Osteocyte (in vitro differentiated cells): ENCODE measurements at places on chromosomes 1 and 21. TPM values are rescaled to one million over a fixed set of nuclear protein-coding genes. Genes with fewer than 3 reads are reported as not detected.

GRCh38 chr1:69319287-69319686 lies 248.4 kb upstream of the LRRC7 start:
- peaks cover 2% of the 10 kb centered on the region for H3K4me1 ChIP-seq
- DNase-seq, result no peak
- peaks cover 4% of the 10 kb centered on the region for H3K27me3 ChIP-seq
- no peak overlapping the region for H3K27ac ChIP-seq
- H3K4me3 ChIP-seq, result no peak overlapping the region

DNA sequence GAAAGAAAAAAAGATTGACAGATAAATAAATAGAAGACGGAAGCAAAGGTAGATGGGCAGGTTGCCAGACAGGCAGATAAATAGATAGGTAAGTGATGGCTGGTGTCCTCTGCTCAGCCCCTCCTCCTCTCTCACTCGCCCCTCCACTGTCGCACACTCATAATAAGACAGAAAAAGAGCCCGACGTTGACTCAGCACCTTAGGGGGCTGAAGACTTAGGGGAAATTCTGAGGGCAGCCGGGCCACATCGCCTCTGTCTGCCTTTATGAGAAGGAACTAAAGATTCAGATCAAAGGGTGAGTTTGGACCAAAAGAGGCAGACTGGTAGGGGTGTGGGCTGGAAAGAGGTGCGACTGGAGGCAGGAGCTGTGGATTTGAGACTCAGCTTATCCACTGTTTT lies 158.1 kb upstream of the IGSF21 start:
- no peaks in the 10 kb centered on the region for H3K4me1 ChIP-seq
- DNase-seq, result no peak
- H3K4me3 ChIP-seq, result no peak overlapping the region

GRCh38 chr21:45012662-45013259 lies 61.6 kb upstream of the ADARB1 start:
- H3K4me1 ChIP-seq, result peaks cover 59% of the 10 kb centered on the region
- no peak overlapping the region for H3K4me3 ChIP-seq
- DNase-seq, result no peak
- H3K27me3 ChIP-seq, result no peaks in the 10 kb centered on the region

The RGS13 gene
- total RNA-seq, result not detected in 2 replicates

- no peaks in the 10 kb centered on the region for H3K4me1 ChIP-seq
- no peak overlapping the region for H3K27ac ChIP-seq
- H3K36me3 ChIP-seq, result peaks cover 15% of the 10 kb centered on the region
- no peak for DNase-seq
Observed at GRCh38 chr1:236160540-236161127, 18.3 kb downstream of the GPR137B start.
